ENCODE measurements at places on chromosomes 1 and 21.

DNA sequence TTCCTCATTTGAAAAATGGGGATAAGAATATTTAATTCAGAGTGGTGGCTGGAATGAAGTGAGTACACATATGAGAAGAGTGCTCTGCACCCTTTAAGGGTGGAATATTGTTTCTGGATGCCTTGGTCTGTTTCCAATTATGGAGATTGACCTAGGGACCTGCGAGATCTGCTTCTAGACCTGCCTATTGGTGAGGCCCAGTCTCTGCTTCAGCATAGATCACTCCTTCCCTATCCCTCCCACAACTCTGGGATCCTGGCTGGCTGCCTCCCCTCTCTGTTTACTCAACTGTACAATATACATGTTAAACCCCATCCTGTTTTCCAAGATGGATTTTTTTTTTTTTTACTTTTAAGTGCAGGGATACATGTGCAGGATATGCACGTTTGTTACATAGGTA is 6.4 kb upstream of the LDLRAD1 start:
- DNase-seq: no peak

- DNase-seq: no peak
These were observed 72.1 kb downstream of the TNFSF18 start for GRCh38 chr1:172978595-172978994.

DNA sequence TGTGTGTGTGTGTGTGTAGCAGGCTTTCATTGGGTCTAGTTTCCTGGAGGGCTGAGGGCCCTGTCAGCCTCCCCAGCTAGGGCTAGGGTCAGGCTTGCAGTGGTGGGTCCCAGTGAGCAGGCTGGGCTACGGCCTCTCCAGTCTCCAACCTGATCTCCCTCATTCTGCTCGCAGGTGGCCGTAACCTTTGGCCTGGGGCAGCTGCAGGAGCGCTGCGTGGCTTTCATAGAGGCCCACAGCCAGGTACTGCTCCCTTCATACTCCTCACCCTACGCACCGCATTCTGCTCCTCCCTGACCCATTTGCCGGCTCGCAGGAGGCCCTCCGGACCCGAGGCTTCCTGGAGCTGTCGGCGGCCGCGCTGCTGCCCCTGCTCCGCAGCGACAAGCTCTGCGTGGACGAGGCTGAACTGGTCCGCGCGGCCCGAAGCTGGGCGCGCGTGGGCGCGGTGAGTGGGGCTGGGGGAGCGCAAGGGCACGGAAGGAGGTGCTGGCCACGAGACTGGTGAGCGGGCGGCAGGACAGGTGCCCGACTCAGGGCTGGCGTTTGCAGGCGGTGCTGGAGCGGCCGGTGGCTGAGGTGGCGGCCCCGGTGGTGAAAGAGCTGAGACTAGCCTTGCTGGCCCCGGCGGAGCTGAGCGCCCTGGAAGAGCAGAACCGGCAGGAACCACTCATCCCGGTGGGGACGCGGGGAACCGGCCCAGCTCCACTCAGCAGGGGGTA is 4.7 kb downstream of the BTBD19 start:
- no peak for DNase-seq

GRCh38 chr1:27527223-27527889 is 37.4 kb upstream of the WASF2 start:
- DNase-seq: peak; percentile 88

DNA sequence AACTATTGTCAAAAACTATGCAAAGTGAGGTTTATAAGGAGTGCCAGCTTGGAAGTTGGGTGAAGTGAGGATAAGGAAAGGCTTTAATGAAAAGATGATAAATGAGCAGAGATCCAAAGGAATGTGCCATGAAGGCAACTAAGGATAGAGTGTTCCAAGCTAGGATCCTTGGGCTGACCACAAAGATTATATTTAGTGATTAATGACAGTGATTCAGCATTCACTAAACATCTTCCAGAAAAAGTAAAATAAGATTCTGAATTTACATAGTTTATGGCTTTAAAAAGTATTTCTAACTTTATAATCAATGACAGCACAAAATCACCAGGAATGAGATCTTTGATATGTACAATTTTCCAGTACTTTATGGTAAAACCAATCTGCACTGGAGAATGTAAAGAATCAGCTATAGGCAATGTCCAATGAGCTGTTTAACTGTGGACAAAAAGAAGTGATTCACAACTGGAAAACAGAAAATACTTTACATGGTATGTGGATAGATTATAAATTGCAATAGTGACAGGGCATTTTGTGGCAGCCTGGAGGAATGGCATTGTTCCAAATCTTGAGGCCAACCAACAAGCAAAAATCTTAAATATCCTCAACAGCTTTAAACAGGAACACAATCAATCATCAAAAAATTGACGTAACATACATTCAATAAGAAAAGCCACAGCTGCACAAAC is 91.2 kb upstream of the KCTD3 start:
- DNase-seq: no peak

- no peak for DNase-seq
These were observed 19.2 kb upstream of the SLC44A5 start for GRCh38 chr1:75630004-75630594.

- no peak for DNase-seq
These were observed 45.1 kb upstream of the MUTYH start for GRCh38 chr1:45385302-45385701.

DNA sequence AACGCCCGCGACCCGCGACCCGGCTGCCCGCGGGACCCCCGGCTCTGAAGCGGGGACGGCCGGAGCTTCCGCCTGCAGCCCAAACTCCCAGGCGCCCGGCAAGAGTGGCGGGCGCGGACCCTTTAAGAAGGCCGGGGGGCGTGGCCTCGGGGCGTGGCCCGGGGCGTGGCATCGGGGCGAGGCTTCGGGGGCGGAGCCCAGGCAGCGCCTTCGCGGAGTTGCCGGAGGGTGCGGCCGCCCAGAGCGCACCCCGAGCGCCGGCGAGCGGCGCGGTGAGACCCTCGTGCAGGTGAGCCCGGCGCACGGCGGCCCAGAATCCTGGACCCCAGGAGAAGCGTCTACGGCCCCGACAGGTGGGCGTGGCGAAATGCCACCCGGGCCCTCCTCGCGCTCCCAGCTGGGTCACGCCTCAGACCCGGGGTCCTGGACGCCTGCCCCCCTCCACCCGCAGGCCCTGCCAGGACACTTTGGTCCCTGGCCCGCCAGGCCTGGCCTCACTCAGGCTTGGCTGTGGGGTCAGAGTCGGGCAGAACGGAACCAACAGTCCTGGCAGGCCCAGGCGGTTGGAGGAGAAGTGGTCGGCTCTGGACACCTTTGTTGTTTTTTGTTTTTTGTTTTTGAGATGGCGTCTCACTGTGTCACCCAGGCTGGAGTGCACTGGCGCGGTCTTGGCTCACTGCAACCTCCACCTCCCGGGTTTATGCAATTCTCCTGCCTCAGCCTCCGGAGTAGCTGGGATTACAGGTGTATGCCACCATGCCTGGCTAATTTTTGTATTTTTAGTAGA is 14.4 kb downstream of the RNF223 start:
- peak; percentile 53 for DNase-seq

DNA sequence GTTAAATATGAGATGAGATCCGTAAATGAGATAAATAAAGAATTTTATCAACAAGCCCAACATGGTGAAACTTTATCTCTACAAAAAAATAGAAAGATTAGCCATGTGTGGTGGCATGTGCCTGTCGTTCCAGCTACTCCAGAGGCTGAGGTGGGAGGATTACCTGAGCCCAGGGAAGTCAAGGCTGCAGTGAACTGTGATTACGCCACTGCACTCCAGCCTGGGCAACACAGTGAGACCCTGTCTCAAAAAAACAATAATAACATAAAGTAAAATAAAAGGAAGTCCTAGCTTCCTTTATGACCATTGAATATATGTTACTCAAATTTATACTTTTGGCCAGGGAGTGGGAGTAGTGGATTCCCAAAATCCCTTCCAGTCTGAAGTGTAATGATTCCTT is 48.7 kb upstream of the TEKT2 start:
- no peak for DNase-seq

- DNase-seq: no peak
These were observed 417.2 kb downstream of the PCP4 start for GRCh38 chr21:40284409-40284808.

DNA sequence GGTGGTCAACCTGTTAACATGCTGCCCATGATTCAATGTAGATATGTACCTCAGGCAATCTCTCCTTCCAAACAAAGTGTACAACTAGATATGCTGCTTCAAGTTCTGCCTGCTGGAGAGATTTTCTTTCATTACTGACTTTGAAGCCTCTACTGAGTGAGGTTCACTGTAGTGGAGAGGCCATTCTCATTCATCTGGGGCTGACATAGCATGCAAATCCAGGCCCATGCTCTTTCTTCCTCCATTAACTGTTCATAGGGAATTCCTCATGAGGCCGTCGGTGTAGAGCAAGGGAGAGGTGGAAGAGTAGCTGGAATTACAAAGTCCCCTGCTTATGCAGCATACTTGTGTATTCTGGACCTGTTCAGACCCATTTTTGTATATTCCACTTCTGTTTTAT is 38.6 kb downstream of the VANGL2 start:
- DNase-seq: no peak

DNA sequence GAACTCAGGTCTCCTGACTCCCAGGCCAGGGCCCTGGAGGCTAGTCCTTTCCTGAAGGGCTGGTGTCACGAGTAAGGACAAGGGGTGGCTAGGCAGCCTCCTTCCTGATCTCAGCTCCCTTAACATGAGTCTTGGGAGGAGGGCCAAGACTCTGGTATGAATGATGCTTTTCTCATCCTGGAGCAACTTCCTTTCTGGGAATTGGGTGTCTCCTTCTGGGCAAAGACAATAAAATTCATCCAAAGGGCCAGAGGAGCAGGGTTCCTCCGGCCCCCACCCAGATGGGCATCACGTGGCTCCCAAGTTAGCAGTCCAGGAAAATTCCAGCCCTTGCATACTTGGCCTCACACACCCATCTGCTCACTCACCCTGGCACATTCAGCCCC is at the start of gene FAM167B:
FAM167B (plus strand) TSS at position 335 of the 386 bp plus-strand sequence. CDS start 200 bp downstream, outside the sequence.
- DNase-seq: no peak

GRCh38 chr1:51342591-51343206 is 12.3 kb upstream of the TTC39A start:
- DNase-seq: no peak

- DNase-seq: no peak
These were observed 253 bp downstream of the RAP1GAP start for GRCh38 chr1:21668951-21669257.

DNA sequence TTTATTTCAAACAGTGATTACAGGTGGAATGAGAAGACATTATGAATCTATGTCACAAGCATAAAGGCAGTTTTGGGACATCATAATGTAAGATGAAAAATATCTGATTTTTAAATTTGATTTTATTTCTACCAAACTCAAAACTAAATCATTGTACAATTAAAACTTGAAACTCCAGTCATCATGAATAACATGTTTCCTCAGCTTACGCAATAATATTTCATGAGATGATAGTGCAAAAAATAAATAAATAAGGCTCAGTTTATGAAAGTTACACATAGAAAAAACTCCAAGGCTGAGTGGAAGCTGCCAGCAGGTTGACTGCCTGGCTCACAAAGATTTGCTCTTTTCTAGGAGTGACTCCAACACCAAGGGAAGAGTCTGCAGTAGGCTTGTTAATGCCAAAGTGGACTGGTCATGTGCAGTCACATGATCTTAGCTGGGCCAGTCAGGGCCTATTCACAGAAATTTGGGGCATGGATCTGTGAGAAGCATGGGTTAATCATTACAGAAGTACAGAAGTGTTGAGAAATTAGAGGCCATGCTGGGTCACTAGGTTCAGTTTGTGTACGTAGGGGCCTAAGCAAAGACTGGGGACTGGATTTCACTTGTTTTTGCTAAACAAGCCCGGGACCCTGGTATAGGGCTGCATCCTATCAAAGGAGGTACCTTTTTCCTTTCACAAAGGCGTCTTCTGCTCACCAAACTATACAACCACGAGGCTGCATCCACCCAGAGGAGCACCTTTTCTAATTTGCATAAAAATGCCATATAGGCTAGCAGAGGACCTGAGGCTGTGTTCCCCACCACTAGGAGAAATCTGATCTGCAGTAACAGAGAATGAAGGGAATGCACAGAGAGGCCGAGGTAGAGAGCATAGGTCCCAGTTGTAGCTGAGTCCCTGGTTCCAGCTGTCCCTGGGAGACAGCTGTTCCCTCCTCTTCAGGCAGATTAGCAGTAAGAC is 4.9 kb upstream of the ABCA4 start:
- no peak for DNase-seq

Measured in NCI-H1930 (cell line).